Fibroblast of lung (primary cell): ENCODE measurements at places on chromosomes 2 and 18. TPM values are rescaled to one million over a fixed set of nuclear protein-coding genes. Genes with fewer than 3 reads are reported as not detected.
A peak's percentile ranks its signal among the peaks of the same experiment; 100 is the strongest.

GRCh38 chr2:230155359-230155758, 64.4 kb downstream of the SP110 start:
- peak; percentile 7 for DNase-seq
- H3K27me3 ChIP-seq, result no peaks in the 10 kb centered on the region
- no peak overlapping the region for H3K27ac ChIP-seq
- no peak overlapping the region for H3K4me3 ChIP-seq

DNA sequence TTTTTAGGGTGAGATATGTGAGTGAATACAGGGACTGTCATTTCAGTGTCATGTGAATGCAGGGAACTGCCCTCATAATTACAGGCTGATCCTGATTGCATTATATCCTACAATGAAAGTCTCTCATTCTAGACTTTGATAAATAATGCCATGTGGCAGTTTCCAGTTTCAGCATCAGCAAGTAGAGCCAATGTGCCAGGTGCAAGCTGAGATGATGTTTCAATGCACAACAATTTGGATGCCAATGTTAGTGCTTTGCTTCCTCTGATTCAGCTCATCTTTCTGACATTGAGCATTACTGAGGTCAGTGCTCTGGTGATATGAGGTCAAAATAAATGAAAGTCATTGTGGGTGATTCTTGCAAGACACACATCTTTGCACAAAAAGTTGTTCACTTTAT, 63.7 kb upstream of the TFPI start:
- H3K4me1 ChIP-seq, result no peaks in the 10 kb centered on the region
- DNase-seq, result no peak
- H3K27ac ChIP-seq, result no peak overlapping the region
- no peaks in the 10 kb centered on the region for H3K36me3 ChIP-seq
- H3K4me3 ChIP-seq, result no peak overlapping the region

DNA sequence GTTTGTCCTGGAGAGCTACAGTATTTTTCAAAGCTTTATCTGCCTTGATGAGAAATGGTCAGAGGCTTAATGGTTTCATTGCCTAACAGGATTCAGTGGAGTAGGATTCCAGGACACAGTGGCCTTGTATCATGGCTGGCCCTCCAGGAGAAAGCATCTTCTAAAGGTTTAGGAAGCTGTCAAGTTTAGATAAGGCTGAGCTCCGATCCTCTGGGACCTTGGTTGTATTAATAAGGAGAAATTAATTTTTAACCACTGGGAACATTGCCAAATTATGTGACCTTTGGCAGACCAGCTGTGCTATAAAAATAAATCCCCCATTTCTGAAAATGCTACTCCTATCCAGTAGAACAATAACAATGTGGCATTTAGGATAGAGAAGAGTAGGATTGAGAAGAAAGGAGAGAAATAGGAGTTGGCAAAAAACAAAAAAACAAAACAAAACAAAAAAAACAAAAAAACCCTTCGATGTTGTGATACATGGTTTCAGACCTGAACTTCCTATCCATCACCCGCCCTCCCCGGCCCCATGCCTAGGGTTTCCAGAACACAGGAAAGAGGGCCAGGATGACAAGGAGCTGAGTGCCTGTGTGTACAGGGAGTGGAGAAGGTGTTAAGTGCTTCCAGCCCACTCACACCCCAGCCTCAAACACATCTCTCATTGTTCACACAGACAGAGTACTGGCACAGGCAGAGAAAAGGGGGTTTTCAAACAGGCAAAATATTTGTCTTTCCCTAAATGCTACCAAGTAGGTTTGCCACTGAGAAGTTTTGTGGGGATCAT, 6.3 kb downstream of the NRP2 start:
- H3K27ac ChIP-seq, result no peak overlapping the region
- no peak overlapping the region for H3K4me3 ChIP-seq

- H3K27me3 ChIP-seq, result no peaks in the 10 kb centered on the region
- H3K27ac ChIP-seq, result no peak overlapping the region
- H3K4me3 ChIP-seq, result no peak overlapping the region
Observed at GRCh38 chr2:241956521-241957110, 87.1 kb downstream of the RTP5 start.

DNA sequence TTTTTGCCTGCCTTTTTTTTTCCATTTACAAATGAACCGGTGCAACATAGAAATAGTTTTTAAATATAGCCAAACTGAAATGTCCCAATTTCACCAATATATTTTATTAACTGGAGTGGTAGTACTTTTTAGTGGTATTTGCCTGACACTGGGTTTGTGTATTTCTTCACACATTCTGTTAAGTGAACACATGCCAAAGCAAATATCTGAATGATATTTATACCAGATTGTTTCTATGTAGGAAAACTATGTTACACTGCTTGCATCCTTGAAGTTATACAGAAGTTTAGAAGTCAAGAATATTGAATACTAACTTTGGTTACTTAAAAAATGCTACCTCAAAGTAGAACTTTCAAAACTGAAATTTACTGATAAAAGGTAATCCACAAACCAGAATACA, 19.4 kb upstream of the ITPRID2 start:
- H3K27ac ChIP-seq, result no peak overlapping the region
- H3K27me3 ChIP-seq, result no peaks in the 10 kb centered on the region
- no peaks in the 10 kb centered on the region for H3K36me3 ChIP-seq
- H3K4me1 ChIP-seq, result no peaks in the 10 kb centered on the region
- H3K4me3 ChIP-seq, result no peak overlapping the region
- DNase-seq, result no peak

GRCh38 chr2:866887-867286, 83.8 kb upstream of the SNTG2 start:
- no peak overlapping the region for H3K27ac ChIP-seq
- no peaks in the 10 kb centered on the region for H3K27me3 ChIP-seq
- no peak for DNase-seq
- H3K4me1 ChIP-seq, result no peaks in the 10 kb centered on the region
- H3K4me3 ChIP-seq, result no peak overlapping the region

- no peaks in the 10 kb centered on the region for H3K4me1 ChIP-seq
- no peak overlapping the region for H3K4me3 ChIP-seq
- H3K27ac ChIP-seq, result no peak overlapping the region
- DNase-seq, result no peak
- H3K36me3 ChIP-seq, result no peaks in the 10 kb centered on the region
Observed at GRCh38 chr2:40851661-40852060, 399.8 kb upstream of the SLC8A1 start.

Gene FABP1
- total RNA-seq, result not detected in 2 replicates

Gene FEV
- total RNA-seq, result not detected in 2 replicates

Gene GMPPA
- total RNA-seq, result 36.5 and 38.3 TPM in 2 replicates

Gene TSGA10
- total RNA-seq, result 5.3 and 5.9 TPM in 2 replicates

Gene ACVR1C
- 0.26 and 0.83 TPM in 2 replicates for total RNA-seq

Gene SEPTIN10
- total RNA-seq, result 90.3 and 101 TPM in 2 replicates
